Stimulated activated CD8-positive, alpha-beta memory T cell treated with anti-CD3 and anti-CD28 coated beads, Interleukin-15, amount 100 ng/mL, for 1 hour (primary cell): ENCODE measurements at places on chromosomes 6 and 20.

DNA sequence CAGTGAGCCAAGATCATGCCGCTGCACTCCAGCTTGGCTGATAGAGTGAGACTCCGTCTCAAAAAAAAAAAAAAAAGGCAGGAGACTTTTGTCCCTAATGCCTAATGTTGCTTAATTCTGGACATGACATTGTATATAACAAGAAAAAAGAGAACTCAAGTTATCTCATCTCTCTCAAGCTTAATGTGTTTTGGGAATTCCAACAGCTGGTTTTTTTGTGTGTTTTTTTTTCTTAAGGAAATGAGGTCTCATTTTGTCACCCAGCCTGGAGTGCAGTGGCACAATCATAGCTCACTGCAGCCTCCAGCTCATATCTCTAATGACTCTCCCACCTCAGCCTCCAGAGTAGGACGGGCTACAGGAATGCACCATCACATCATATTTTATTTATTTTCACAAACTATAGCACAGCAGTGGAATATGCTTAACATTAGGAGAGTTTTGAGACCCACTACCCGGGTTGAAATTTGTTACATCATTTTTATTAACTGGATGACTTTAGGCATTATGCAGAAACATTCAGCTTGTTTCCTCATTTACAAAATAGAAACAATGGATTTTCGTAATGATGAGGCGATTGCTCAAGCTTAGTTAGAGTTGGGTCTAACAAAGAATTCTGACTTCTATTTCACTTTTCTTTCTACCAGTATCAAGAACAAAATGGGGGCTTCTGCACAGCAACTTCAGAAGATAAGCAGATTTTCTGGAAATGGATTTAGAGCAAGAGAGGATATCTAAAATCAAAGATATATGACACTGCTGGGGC, 104.1 kb upstream of the BTN3A2 start:
- DNase-seq = no peak

DNA sequence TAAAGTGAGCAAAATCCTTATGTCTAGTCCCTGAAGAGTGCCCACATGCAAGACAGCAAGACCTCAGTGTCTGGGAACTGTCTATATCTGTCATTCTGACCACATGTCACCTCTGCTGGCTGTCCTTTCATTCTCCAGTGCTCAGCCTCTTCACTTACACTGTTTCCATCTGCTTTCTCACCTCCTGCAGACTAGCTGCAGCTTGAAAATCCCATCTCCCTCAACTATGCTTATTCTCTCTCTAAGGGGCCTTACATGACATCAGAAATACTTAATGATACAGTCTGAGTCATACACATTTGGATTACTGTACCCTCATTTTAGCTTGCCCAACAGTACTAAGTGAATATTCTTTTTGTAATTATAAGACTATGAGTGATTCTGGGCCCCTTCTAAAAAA, 587.8 kb downstream of the EPM2A start:
- no peak for DNase-seq

DNA sequence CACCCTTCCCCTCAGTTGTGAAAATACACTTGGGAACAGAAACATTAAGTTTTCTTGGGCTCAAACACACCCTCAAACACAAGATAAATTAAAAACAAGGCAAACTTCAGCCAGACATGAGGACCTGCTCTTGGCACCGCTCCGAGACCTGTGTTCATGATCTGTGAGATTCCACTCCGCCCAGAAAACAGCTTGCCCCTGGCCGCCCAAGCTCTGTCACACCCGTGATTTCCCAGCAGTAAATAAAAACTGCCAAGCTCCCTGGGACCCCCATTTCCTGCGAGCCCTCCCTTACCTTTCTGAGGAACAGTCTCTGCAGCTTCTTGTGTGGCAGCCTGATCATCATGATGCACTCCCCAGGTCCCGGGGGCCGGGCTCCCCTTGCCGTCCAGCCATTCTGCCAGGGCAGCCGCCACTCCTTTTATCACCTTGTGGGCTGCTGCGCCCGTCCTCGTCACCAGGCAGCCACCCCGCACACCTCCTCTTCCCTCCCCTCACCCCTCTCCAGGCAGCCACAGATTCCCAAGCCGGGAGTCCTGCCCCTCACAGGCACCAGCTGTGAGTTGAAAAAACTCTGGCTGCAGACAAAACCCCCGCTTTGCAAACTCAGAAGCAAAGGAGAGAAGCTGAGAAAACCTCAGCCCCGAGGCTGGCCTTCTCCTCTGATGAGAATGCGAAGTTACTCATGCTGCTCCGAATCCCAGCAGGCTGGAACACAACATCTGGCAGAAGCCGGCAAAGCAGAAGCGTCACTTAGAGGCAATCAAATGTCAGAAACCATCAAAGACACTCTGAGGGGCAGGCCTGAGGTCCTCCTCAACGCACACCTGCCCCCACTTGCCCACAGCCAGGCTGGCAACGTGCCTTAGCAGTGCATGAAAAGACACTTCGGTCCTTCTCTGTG, 130.4 kb upstream of the RPS6KA2 start:
- DNase-seq = no peak

DNA sequence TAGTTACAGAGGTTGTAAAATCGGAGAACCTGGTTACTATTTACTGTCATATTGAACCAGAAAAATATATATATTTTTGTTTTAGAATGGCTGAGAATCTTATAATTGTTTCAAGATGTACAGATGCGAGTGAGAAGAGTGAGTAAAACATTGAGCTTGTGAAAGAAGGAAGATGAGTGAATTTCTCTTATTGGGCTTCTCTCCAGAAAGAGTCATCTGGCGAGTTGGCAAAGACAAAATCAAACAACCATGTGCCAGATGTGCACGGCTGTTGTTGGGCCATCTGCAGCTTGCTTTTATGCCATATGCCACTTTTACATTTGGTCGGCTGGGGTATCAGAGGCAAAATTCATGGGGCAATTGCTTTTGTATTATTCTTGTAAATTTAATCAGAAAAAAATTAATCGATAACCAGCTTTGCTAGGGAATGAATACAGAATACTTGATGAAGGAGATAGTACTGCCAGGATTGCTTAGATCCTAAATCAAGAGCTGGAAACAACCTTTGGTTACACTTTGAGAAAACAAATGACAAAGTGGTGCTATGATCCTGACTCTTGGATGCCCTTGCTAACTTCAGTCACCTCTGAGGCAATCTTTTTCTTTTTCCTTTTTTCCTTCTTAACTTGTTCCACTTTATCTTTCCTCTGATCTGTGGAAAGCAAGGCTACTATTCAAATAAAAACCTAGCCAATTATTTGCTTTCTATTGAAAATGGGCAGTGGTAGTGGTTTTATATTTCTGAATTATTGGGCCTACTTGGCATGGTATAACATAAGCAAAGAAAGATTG, 97.1 kb upstream of the GRIK2 start:
- DNase-seq = no peak
